ENCODE measurements at places on chromosomes 1 and 21. TPM values are rescaled to one million over a fixed set of nuclear protein-coding genes. Genes with fewer than 3 reads are reported as not detected.

GRCh38 chr1:147172168-147173016, at the start of gene PRKAB2:
Gene PRKAB2 (minus strand): TSS chr1:147172470. CDS start chr1:147172144, 326 bp downstream.
- DNase-seq, result peak; percentile 98

DNA sequence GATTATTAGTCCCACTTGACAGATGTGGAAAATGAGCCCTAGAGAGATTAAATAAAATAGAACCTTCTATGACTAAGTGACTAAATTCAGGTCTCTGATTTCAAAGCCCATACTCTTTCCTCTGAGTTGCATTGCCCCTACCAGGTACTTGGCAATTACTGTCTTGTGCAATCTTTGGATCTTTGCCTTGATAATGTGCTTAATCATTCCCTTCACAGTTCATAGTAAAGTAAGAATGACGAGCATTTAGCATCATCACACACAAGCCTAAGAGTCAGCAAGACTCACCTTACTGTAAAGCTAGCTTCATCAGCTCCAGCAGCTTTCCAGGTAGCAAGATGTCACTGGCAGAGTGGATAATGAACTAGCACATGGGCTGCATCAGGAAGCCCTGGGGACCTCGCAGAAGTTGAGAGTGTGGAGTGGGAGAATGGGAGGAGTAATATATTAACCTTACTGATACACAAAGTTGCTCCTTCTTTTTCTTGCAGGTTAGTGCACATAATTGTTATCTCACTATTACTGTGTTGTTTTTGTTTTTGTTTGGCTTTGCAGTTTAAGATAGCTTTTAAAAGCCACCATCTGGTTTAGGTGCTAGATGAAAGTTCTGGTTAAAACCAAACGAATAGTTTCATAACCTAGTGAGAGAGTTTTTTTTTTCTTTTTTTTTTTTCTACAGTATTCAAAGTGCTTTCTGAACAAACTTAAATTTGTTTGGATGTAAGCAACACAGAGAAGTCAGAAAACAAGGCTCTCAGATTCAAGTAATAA, 71.8 kb downstream of the PBX1 start:
- no peak for DNase-seq

DNA sequence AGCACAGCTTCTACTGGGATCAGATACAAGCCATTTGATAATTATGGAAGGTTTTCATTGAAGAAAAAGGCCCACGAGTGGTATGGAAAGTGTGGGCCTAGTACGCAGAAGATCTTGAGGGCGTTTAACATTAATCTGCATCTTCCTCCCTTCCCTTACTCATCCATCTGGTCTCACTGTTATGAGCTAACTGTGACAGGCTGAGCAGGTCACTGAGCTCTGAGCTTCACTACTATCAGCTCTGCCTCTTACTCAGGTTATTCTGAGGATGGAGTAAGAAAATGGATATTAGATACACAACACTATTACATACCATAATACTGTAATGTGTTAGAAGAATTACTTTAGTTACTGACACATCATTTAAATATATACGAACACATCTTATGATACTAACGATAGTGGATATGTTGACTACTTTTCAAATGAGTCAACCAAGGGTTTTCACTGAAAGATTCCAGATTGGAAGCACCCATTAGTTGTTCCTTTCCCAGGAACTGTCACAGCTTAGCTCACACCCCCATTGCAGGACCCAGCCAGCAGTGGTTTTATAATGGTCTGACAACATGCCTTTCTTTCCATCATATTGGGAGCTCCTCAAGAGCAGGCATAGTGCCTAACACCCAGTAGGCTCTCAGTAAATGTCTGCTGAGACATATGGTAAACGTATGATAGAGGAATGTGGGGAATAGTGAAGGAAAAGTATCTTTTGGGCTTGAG, 97.8 kb upstream of the C8B start:
- no peak for DNase-seq

DNA sequence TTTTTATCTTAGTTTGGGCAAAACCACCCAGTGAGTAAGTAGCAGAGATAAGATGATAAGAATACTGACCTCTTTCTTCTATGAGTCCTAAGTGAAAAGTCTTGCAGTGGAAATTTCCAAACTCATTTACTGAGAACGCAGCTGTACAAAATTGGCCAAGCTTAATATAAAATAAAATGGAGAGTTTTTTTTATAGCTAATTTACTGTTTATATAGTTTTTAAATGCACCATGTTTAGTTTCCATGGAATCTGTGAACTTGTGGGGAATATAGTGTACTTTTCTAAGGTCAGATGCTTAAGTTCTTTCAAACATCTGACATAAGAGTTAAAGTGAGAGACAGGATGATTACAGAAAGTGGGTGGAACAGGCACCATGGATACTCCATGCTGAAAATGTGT, 833.5 kb downstream of the ADGRL2 start:
- no peak for DNase-seq

GRCh38 chr1:110393286-110393685, 2.5 kb upstream of the SLC16A4 start:
- no peak for DNase-seq

- DNase-seq, result peak; percentile 74
Observed at GRCh38 chr1:201385299-201385891, 7.9 kb upstream of the TNNT2 start.

- no peak for DNase-seq
Observed at GRCh38 chr1:155773221-155773620, 83.8 kb downstream of the GON4L start.

- peak; percentile 80 for DNase-seq
Observed at GRCh38 chr1:46180082-46180616, 3.9 kb upstream of the P3R3URF start.

DNA sequence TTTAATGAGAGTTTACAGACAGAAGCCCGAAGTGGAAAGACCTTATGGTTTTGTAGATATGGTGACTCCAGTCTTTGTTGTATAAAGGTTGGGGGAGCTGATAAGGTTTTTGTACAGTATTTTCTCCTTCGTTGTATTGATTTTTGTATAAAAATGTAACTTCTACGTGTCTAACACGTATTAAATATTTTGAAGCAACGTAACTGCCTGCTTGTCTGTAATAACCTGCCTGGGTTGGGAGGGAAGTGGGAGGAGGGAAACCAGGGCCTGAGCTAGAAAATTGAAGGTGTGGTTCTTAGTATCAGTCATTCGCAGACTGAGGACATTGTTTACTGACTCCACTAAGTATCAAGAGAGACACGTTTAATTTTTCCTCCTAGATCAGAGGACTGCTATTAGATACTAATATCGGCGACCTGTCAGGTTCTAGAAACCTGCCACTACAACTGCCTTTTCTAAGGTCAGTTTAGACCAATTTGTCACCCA, 2.2 kb downstream of the IER5 start:
- DNase-seq, result no peak

DNA sequence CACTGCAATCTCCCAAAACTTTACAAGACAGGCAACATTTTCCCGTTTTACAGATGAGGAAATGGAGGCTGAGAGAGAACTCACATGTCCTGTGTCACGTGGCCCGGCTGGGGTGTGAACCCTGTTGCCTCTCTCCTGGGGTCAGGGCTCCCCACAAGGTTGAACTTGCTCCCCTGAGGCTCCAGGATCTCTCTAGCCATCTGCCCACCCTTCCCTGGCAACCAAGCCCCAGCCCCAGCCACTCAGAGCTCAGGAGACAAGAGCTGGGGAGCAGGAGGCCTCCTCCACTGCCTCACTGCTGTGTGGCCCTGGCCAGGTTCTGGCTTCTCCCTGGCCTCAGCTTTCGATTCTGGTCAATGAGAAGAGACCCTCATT, 11.8 kb downstream of the LAPTM5 start:
- no peak for DNase-seq

DNA sequence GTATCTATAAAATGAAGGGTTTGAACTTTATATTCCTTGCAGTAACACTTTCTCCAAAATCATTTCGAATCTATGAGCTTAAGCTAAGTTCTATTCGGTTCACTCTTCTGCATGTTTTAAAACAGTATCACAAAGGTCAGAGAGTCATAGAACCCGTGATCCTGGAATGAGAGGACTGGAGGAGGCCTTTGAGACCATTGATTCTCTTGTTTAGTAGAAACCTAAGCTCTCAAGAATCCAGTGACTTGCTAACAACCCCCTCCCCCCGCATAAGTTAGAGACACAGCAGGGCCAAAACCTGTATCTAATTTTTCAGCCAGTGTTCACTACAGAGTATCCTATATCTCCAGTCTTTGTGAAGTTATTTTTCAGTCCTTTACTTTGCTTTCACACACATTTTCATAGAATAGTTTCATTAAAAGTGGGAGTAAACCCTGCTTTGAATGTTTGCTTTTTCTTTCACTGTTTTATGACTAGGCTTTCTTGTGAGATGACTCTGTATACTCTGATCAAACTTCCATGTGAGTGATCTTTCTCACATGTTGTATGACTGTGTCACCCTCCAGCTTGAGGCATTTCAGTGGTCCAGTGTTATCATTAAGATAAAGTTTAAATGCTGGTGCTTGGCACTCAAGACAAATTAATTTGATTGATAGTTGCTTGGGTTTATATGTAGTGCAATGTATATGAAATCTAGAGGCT, 275.4 kb upstream of the SGIP1 start:
- no peak for DNase-seq

- no peak for DNase-seq
Observed at GRCh38 chr1:217955723-217956122, 324.6 kb downstream of the SPATA17 start.

DNA sequence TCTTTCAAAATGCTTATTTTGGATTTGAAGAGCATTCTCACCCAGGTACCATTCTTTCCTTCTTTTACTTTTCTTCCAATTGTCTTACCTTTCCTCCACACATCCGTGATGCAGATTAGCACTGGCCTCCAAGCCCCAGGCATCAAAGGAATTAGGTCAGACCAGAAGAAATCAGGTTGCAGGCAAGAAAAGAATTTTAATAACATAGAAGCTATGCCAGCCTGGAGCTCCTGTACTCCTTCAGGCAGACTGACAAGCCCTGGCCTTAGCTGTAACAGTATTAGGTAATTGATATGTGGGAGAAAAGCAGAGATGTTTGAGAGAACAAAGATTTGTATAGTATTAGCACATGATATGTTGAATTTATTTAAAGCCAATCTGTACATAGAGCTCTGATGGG, 390.4 kb upstream of the ADGRL2 start:
- no peak for DNase-seq

BOLA1 gene
- 6.4 TPM for total RNA-seq

MTMR11 gene
- 2.6 TPM for total RNA-seq

CFHR4 gene
- not detected for total RNA-seq

SHC1 gene
- 155 TPM for total RNA-seq

LEPROT gene
- total RNA-seq, result 56.0 TPM

All from glutamatergic neuron (in vitro differentiated cells).